Activated CD8-positive, alpha-beta memory T cell treated with anti-CD3 and anti-CD28 coated beads for 1 hour (primary cell): ENCODE measurements at places on chromosomes 1 and 21.

DNA sequence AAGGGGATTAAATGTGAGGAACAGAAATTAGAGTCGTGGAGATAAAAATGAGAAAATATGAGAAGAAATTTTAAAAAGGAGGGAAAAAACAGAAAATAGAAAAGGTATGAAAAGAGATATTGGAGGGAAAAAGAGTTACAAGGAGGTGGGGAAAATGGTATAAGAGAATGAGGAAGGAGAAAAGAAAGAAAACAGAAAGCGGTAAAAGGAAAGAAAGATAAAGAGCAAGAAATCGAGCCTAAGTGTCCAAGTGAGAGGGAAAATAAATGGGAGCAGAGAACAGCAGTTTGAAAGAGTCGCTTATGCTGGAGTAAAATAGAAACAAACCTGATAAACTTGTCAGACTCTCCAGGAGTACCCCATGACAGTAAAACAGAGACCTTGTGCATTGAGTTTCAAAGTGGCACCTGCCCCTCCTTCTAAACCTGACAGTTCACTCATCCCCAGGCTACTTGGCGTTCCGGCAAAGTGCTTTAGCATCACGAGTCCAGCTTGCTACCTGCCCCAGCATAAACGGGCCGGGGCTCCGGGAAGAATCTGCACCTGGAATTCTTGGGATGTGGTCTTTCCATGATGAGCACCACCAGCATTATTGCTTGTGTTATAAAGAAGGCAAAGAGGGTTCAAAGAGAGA is 585 bp downstream of the NEGR1 start:
- DNase-seq: no peak

DNA sequence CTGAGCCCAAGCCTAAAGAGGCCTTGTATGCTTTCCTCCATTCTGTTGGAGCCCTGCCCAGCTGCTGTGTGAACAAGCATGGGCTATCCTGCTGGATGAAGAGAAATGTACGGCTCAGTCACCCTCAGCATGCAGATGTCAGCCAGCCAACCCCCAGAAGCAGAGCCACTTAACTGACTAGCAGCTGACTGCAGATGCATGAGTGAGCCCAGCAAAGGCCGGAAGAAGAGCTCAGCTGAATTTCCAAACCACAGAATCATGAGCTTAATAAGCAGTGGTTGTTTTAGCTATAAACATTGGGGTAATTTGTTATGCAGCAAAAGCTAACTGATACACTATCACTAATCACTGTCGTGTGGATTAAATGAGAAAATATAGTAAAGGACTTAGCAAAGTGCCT is 39.0 kb downstream of the FOXO6 start:
- no peak for DNase-seq

GRCh38 chr1:212628046-212628445 is 19.5 kb downstream of the ATF3 start:
- no peak for DNase-seq

- DNase-seq: no peak
Measured at GRCh38 chr1:165189913-165190312, 166.6 kb downstream of the LMX1A start.

DNA sequence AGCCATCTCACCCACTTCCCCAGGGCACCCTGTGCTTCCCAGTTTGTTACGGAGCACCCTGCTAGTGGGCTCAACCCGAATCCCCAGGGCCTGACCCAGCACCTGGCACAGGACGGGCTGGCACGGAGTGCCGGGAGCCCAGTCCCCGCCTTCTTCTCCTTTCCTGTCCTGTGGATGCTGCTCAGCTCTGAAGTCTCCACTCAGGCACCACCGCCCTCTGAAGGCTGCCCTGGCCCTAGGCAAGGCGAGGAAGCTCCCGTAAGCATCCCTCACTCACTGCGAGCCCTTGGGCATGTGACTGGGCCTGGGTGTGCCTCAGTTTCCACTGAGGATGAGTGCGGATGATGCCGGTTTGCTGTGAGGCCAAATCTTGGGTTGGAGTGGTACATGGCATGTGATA is 21.8 kb downstream of the SLC1A7 start:
- no peak for DNase-seq

DNA sequence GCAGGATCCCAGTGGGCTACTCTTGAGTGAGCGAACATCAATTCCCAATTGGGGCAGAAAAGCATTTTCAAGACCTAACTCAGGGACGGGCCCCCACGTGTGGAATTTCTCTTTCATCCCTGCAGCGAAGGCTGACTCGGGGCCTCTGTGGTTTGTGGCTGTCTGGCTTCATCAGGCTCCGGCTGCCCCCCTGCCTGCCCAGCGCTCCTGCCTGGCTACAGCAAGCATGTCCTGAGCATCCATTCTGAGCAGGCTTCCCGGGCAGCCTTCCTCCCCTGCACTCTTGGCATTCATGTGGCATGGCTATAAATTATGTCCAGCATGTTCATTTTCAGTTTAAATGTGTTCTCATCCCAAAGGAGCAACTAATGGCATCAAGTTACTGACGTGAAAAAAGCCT is 588.1 kb downstream of the KIF26B start:
- no peak for DNase-seq

- no peak for DNase-seq
Measured at GRCh38 chr1:110408488-110408887, 994 bp upstream of the LAMTOR5 start.

- no peak for DNase-seq
Measured at GRCh38 chr1:17218939-17219338, 14.0 kb downstream of the PADI1 start.
